ENCODE measurements at places on chromosomes 4 and X.

DNA sequence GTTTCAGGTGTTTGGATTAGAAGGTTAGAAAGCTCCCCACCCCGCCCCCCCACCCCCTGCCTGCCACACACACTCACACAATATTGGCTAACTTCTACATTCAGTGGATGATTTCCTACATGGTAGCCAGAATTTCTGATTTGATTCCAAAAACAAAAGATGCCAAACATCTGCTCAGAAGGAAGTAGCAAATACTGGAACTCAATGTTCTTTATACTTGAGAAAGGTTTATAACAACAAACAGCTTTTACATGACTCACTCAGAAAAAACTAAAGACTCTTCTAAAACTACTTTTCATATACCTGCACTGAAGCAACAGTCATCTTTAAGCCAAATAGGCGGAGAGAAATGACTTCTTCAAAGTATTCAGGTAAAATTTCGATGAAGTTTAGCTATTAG, 750.5 kb upstream of the POU3F4 start:
- no peak for DNase-seq

- no peak for DNase-seq
These were observed 44.6 kb downstream of the GABRB1 start for GRCh38 chr4:47075919-47076318.

DNA sequence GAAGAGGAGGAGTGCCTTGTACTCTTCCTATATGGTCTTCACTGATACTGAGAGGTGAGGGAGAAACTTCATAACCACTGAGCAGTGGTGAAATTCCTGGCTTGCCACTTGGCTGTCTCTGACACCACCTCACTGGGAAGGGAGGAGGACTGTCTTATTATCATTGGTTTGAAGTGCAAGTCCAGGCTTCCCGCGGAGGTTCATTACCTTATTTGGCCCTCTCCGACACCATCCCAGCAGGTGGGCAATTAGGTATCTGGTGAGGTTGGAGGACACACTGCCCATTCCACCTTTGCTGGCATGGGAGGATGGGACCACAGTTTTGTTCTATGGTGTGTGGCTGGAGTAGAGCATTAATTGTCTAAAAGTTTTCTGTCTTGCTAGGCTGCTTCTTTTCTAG, 206.1 kb downstream of the LHFPL1 start:
- no peak for DNase-seq

DNA sequence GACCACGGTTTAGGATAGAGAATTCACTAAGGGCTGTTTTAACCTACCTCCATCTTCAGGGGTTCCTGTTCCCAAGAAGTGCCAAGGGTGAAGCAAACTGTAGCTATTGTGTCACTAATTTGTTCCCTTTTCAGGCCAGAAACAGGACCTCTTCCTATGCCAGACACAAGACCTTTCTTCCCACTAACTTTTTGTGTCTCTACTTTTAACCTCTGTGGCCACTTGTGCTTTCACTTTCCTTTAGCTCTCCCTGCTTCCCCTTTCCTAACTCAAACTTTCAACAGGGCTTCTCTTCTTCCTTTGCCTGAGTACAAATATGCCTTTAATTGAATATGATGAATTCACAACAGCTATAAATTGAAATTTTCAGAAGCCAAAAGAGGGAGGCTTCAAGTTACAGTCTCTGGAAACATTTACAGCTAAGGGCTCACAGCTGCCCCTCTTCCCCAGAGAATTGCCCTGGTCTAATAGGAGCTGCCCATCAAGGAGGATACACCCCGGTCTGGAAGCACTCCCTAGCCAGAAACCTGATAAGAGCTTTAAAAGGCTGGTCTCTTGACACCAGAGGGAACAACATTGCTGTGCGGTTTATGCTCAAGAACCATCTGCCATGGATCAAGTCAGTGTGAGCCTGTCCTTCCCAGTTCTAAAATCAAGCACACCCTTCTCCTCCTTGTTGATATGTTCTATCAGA, 61.7 kb upstream of the PLS3 start:
- peak; percentile 22 for DNase-seq

DNA sequence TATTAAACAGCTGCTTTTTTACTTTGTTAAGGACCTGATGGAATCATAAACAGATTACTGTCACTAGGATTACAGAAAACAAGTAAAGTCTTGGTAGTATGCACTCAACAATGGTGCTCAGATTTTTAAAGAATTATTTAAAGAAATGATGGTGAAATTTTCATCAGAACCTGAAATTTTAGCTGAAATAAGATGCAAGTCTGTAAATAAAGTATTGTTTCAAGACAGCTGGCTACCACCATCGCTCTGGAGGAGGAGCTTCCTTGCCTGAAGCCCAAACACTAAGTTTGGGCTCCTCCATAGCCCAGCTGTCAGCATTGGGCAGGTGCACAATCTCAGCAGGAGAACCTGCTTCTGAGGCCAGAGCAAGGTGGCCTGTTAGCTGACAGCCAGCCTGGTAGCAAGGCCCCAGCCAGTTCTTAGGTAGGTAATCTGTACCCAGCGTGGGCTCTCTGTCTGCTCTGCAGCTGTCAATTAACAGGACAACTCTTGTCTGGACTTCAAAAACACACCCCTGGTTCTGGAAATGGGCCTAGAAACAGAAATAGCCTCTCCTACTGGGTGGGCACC, 4.6 kb downstream of the GAB1 start:
- DNase-seq: no peak

DNA sequence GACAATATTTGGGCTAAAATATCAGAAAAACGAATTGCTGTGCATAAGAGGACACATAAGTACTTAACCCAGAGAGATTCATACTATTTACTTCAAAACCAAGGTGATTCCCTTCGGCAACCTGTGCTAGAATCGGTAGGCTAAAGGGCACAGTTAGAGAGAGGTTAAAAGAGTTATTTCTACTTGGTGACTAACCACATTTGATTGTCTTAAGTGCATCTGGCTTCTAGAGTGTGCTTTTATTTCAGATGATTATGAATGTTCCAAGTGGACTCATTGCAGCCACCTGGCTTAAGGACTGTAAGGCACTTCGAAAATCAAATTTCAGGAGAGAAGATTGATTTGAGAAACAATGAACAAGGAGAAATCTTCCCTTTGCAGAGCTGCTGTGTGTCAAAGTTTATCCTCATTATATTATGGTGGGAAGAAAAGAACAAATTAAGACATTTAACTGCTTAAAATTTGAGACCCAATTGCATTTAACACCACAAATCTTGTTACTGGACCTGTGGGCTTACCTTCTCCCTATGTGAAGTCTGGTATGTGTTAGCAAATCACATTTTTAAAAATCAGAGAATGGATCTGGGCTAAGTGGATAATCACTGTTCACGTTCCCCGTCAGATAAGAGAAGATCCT, 34.0 kb downstream of the PHOX2B start:
- DNase-seq: no peak

DNA sequence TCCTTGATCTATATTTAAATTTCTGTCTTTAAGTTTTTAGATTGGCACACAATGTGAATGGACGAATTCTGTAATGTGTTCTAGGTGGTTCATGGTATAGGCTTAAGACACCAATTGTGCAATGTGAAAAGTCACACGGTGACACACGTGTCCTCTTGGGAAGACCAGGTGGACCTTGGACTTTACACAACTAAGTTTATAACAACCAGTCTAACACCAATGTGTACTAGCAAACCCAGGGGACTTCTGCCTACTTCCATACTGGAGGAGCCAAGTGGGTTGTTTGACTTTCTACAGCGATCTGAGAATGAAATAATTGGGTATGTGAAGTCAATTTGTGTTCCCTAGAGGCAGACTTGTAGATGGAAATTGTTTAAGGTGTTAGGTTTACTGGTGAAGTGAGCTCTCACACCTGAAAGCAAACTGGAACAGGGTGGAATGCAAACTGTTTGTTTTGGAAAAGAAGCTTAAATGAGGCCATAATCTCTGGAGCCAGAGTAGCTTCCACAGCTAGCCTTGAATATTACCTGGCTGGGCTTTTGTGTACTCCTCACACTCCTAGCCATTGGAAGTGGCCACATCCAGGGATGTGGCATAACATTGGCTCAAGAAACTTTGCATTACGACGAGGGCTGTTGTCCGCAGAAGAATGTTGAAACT, 45.9 kb upstream of the WDR1 start:
- DNase-seq: no peak

GRCh38 chr4:72875138-72875537, 194.4 kb downstream of the COX18 start:
- no peak for DNase-seq

DNA sequence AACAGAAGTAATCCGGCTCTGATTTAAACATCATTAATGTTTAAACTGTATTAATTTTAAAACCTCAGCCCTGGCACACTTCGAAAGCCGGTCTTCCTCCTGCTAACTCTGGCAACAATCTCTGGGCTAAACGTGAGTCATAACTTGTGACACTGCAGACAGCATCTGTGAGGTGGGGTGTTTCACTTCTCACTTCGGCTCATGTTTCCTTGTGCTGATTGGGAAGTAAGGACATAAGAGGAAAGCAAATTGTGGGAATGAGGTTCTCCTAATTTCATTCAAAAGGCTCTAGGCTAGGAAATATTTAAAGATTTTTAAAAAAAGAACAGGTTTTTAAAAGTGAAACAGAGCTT, 139.9 kb upstream of the USP9X start:
- peak; percentile 41 for DNase-seq

DNA sequence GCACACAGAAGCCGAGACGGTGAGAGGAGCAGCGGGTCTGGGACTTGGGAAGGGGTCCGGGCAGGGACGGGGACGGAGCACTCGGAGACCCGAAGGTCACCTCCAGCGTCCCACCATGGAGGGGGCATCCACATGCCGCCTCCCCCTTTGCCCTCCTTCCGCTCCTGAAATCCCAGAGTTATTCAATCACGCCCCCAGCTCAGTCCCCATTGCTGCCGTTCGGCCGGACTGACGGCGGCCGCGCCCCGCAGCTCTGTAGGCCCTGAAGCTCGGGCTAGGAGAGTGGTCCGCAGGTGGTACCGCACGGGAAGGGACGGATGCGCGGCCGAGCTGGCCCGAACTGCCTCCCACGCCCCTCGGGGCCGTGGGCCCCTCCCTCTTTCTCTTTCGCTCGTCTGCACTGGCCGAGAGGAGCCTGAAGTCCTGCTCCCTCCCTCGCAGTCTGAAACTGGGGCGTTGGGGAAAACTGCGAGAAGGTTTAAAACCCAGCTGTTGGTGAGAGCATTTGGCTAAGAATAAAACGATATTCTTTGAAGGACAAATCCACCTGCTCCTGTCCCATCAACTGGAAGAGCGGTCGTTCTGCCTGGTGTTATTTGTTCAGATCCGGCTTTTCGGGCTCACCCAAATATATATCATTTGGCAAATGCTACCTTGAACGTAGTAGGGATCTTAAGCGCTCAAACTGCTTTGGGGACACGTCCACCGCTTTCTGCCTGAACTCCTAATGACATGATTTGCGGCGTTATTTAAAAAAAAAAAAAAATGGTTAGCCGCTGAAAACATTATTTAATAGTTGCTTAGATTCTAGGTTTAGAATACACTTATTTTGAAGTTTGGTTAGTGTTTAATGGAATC, 719 bp downstream of the USO1 start:
- no peak for DNase-seq

DNA sequence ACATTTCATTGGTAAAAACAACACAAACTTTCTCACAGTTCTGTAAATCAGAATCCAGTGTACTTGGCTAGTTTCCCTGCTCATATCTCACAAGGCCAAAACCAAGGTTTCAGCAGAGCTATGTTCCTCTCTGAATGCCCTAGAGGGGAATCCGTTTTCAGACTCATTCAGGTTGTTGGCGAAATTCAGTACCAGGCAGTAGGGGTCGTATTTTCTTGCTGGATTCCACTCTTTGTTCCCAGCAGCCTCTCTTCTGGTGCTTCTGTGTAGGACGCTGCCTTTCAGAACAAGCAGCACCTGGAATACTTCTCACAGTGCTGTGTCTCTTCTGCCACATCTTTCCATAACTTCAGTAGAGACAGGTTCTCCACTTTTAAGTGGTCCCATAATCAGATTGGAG, 351.9 kb downstream of the PCDH18 start:
- DNase-seq: no peak

DNA sequence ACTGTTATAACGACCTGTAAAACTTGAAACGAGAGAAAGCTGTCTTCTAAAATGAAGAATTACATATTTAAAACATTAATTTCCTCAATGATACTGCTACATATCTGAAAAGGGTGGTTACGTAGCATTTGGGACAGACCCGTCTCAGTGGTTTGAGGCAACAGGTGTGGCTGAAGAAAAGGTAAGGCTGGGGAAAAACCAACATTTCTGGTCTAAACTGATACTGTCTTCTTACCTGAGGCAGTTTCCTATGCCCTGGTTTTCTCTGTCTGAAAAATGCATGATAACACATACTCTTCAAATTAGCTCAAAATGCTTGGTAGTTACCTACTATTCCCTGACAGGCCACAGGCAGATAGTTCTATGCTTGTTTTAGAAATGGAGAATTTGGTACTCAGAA, 30.4 kb downstream of the PLS3 start:
- no peak for DNase-seq

GRCh38 chr4:87121341-87122065, 98.9 kb downstream of the KLHL8 start:
- DNase-seq: no peak

- DNase-seq: no peak
These were observed 65.0 kb downstream of the COQ2 start for GRCh38 chr4:83219344-83220331.

- DNase-seq: no peak
These were observed 25.5 kb downstream of the IRF2 start for GRCh38 chr4:184448821-184449220.

- DNase-seq: no peak
These were observed 49.5 kb upstream of the GC start for GRCh38 chr4:71833232-71833900.

GRCh38 chr4:186563761-186564160, 8.4 kb upstream of the MTNR1A start:
- DNase-seq: no peak

GRCh38 chr4:142350871-142351270, 495.2 kb downstream of the INPP4B start:
- no peak for DNase-seq

DNA sequence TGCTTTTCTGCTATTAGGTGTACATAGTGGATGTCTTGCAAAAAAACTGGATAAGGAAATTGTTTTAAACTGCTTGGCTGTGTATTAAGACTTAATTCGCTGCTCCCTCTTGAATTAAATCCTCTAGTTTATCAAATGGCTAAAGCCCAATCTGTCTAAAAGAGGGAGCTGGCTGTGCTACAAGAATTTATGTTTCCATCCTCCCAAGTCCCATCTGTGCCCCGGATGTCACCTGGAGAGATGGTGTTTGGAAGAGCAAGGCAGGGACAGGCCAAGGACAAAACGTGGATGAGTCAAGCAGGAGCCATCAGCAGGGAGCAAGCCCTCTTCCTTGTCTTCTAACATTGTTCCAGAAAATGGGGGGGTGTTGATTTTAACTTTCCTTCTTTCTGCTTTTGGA, 171.3 kb upstream of the LCORL start:
- no peak for DNase-seq

DNA sequence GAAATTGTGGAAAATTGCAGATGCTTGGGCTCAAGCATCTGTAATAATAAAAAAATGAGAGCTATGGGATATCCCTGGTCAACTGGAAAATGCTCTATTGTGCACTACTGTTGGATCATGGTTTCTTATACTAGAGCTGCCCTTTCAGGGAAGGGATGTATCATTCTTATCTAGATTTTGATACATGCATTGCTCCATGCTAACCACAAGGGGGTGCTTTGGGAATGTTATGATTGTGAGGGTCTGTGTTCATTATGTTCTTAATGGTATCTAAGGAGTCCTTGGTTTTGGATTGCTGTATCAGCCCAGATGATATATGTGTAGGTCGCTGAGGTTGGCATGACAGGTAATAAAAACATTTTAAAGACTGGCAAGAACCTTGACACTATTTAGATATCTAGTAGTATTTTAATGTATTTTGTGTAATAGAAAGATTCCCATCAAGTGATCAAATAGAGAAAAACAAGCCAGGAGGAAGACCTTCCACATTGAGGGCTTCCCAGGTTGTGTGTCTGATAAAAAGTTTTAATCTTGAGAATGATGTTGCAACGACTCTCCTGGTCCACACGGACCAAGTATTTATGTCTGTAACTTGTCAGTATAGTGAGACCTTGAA, 49.2 kb upstream of the TLR2 start:
- no peak for DNase-seq
